ENCODE measurements at places on chromosomes 3 and 15.

DNA sequence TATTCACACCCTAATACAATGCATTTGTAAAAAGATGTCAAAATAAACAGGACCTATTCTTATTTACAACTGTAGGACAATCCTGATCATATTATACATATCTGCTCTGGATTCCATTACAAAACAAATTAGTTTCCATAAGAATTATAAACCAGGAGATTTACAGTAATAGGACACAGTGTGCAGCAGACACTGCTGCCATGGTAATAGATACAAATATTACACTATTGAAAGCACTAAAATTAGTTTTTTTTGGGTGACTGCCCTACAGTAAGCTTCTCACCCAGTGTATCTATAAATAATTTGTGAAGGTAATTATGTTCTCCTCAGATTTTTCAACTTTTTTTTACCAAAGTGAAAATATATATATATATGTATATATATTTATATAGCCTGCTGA lies 47.9 kb downstream of the USF3 start:
- no peak for DNase-seq

DNA sequence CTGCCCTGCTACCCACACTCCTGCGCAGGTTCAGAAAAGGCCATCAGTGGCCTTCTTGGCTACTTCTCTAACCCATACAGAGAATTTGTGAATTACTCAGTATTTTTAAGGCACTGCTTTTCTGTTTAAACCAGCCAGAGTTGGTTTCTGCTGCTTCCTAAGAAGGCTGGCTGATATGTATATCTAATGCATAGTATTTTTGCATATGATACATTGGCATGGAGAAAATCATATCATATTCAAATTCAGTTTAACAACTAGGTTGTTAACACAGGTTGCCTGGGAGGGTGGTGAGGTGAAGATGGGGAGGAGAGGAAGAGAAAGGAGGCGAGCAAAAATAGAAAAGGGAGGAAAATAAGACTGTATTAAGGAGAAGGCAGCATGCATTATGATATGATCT lies 132.8 kb upstream of the ADPGK start:
- no peak for DNase-seq

GRCh38 chr3:15268033-15268631 lies 62.1 kb downstream of the CAPN7 start:
- DNase-seq = peak; percentile 77

- peak; percentile 53 for DNase-seq
Measured at GRCh38 chr3:61664105-61664482, 102.7 kb downstream of the PTPRG start.

DNA sequence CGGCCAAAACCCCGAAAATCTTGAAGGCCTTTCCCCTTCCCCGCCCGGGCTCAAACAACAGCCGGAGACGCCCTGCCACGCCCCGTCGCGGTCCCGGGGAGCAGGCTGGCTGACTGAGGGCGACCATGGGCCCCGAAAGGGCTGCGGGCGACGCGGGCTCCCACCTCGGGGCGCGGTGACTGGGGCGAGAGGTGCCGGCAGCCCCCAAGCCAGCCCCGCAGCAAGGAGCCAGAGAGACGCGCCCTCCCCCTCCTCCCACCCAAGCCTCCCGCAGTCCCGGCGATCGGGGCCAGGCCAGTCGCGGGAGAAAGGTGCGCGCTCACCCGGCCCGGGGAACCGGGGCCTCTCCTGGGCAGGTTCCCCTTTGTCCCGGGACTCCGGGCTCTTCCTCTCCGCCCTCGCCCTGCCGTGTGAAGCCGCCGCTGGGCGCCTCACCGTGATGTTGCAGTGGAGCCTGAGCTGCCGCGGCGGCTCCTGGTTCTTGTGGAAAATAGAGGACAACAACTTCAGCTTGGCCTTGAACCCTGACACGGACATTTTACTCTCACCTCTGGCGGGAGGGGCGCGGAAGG lies 30.6 kb upstream of the ZSCAN2 start:
- no peak for DNase-seq

GRCh38 chr3:115245438-115245837 lies 98.3 kb upstream of the ZBTB20 start:
- peak; percentile 45 for DNase-seq

DNA sequence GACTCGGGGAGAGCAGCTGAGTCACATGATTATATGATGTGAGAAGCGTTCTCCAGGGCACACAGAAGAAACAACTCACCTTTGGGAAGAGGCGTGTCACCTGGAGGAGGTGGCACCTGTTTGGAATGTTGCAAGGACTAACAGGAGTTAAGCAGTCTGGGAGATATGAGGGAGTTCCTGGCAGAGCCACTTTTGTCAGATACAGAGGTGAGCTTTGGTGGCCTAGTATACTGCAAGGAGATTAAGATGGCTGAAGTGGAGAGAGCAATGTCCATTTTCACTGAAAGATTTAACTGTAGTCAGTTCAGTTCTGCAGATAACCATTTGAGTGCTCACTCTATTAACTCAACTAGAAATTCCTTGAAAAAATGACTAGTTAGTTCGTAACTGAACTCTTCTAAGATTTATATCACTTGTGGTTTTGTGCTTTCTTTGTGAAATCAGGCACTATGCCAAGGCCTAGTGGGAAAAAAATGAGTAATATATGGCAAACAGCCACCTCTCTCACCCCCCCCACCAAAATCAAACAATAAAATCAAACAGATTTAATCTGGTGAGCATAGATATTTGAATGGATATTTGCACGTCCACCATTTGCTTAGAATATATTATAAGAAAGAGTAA lies 61.3 kb downstream of the CRYBG3 start:
- DNase-seq = no peak

- no peak for DNase-seq
Measured at GRCh38 chr3:177468816-177469215, 271.5 kb upstream of the TBL1XR1 start.

- no peak for DNase-seq
Measured at GRCh38 chr3:167866331-167866730, 130.8 kb downstream of the SERPINI1 start.

GRCh38 chr15:40407330-40407990 lies 1.9 kb downstream of the IVD start:
- DNase-seq = no peak

DNA sequence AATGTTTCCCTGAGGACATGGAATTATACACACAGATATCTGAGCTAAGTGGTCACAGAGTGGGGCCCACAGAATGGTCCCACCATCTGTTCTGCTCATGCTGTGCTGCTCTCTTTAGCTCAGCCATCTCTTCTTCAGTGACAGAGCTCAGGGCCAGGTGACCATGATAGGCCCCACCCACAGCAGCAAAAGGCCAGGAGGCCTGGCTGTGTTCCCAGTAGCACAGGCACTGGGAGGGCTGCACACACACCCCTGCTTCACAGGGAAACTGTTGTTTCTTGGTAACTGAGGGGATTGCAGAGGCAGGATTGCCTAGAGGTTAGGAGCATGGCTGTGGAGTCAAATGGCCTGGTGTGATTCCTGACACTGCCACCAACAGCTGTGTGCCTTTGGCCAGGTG lies 4.8 kb upstream of the FBXW12 start:
- no peak for DNase-seq

DNA sequence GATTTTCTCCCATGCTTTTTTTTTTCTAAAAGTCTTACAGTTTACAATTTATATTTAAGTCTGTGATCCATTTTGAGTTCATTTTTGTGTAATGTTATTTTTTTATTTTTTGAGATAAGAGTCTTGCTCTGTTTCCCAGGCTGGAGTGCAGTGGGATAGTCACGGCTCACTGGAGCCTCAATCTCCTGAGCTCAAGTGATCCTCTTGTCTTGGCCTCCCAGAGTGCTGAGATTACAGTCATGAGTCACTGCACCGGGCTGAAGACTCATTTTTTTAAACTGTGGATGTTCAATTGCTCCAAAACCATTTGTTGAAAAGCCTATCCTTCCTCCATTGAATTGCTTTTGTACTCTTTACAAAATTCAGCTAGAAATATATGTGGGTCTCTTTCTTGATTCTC lies 19.5 kb downstream of the LNP1 start:
- DNase-seq = no peak

- no peak for DNase-seq
Measured at GRCh38 chr3:99468918-99469317, 169.5 kb upstream of the COL8A1 start.

DNA sequence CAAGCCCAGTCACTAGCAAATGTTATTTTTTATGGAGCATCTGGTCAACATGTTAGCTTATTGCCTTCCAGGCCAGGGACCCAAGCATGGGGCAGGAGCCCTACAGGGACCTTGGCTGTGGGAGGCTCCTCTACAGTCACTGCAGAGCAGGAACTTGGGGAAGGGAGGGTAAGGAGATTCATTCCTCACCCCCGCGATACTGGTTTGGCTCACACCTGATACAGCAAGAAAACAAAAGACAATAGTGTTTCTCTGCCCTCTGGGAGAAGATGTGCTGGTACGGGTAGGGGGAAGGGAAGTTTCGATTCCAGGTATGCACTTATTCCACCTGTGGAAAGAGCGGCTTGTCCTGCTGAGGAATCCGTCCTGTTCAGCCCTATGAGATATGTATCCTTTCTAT lies 77.6 kb downstream of the SLC12A8 start:
- DNase-seq = no peak

DNA sequence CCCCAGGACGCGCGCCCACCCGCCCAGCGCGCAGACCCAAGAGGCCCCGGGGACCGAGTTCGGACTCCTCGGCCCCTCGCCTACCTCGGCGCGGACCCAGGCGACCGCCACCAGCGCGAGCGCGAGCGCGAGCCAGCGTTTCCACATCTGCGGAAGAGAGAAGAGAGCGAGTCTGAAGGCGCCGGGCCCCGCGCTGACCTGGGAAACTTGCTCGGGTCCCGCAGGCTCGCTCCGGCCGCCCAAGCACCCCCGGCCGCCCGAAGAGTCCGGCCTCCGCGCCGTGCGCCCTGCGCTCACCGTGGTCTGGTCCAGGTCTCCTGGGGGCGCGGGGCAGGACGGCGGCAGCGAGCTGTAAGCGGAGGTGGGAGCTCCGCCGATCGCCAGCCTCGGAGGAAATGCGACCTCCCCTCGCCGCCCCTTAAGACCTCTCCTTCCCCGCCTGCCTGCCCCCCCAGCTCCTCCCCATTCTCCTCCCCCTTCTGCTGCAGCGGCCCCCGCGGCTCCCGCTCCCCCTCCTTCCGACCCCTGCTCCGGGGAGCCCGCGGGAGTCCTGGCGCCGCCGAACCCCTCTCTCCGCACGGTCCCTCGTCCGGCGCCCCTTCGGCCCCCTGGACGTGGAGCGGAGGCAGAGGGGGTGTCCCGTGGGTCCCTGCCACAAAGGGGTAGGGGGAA lies at the start of gene FSTL1:
Gene FSTL1 (minus strand): TSS at position 393 of the 672 bp plus-strand sequence. CDS start 246 bp downstream, at position 147.
- peak; percentile 56 for DNase-seq

- no peak for DNase-seq
Measured at GRCh38 chr15:76401285-76401684, 64.7 kb downstream of the ISL2 start.

GRCh38 chr3:95351158-95351557 lies 1288.3 kb downstream of the NSUN3 start:
- no peak for DNase-seq

DNA sequence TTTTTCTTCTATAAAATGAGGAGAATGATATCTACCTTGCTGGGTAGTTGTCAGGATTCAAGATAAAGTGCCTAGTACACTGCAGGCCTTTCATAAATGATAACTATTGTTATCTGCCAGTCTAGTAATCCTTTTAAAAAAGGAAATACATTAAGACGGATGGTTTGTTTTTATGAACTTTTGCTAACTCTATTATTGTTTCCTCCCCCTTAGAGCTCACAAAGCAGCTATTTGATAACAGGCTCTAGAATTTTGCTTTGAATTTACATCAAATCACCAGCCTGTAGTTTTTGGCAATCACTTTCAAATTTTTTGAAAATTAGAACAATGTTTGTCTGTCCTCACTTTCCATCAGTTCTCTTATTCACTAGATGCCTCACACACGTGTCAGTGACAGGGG lies 39.8 kb downstream of the BLM start:
- DNase-seq = no peak

DNA sequence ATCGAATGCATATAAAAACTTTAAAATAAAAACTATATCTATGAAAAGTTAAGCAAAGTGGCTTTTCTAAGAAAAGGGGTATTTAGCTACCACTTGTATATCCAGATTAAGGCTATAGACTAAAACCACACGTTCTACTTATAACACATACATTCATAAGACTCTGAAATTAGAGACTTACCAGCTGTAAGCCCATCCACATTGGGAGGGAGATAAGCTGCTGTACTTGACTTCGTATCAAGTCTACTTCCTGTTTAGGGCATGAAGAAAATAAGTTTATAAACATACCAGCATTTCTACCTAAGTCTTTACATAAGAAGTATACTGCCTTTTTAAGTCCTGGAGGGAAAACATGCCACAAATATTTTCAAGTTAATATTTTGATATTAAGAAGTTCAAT lies 27.7 kb downstream of the AQR start:
- DNase-seq = no peak

GRCh38 chr3:98564282-98565005 lies 29.0 kb downstream of the CPOX start:
- DNase-seq = no peak

- DNase-seq = no peak
Measured at GRCh38 chr15:88479169-88479568, 11.7 kb downstream of the MRPS11 start.

GRCh38 chr15:39621976-39622375 lies 41.1 kb downstream of the THBS1 start:
- DNase-seq = no peak

DNA sequence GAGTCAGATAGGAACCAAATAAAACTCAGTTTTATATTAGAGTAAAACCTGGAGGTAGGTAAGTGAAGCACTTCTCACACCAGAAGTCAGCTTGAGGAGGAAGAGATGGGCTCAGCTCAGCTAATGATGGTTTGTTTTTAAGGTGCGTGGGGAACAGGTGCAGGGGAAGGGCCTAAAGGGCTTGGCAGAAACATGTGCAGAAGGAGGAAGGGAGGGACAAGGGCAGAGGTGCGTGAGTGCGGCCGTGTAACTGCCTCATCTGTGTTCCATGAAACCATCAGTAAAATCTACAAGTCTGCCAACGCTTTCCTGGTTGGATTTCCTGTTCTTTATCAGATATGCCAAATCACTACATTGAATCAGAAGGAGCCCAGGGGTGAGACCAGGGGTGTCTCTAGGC lies 19.9 kb downstream of the FYCO1 start:
- no peak for DNase-seq

- DNase-seq = no peak
Measured at GRCh38 chr3:131526801-131527347, 24.1 kb upstream of the MRPL3 start.

DNA sequence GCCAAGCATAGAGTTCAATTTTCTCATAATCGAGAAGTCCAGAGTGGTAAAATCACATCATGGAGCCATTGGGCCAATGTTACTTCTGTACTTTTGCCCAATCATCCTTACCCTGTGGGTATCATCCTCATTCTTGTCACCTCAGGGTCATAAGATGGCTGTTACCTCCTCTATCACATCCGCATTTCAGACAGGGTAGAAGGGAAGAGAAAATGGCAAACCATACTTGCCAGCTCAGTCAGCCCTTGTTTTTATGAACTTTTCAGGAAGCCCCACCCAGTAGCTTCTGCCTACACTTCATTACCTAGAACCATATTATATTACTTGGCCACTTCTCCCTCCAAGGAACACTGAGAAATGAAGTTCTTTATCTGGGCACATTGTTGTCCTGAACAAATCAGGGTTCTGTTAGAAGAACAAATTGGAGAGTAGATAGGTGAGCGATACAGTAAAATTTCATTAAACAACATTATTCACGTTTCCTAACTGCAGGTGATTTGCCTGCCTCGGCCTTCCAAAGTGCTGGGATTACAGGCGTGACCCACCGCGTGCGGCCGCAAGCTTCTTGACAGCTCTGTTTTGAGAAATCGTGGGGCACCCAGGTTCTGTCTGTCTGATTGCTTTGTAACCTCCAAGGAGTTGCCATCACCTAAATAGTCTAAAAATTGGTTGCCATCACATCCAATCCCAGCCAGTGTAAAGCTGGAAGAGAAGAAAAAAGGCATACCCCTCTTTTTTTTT lies 34.5 kb upstream of the RPN1 start:
- DNase-seq = no peak

Measured in 8988T (cell line).